ENCODE measurements at places on chromosomes 11 and 22. TPM values are rescaled to one million over a fixed set of nuclear protein-coding genes. Genes with fewer than 3 reads are reported as not detected.

- DNase-seq: no peak
- H3K36me3 ChIP-seq: peaks cover 30% of the 10 kb centered on the region
- no peaks in the 10 kb centered on the region for H3K27me3 ChIP-seq
- no peak overlapping the region for H3K4me3 ChIP-seq
- peaks cover 5% of the 10 kb centered on the region for H3K4me1 ChIP-seq
Measured at GRCh38 chr22:36144886-36145541, 15.5 kb downstream of the APOL3 start.

DNA sequence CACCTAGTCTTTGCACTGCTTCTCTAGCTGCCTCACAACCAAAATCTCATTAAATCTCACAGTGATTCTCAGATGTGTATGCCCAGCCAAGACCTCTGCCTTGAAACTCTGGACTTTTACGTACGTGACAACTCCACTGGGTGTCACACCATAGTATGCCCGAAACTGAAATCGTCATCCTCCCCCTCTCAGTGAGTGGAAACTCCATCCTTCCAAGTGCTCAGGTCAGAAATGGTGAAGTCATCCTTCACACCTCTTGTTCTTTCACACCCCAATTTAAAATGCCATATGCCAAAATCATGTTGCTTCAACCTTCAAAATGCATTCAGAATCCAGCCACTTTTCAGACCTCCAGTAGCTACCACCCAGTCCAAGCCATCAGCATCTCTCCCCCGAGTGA, 42.5 kb downstream of the SFI1 start:
- H3K36me3 ChIP-seq: peaks cover 10% of the 10 kb centered on the region
- H3K27ac ChIP-seq: no peak overlapping the region
- DNase-seq: no peak
- no peak overlapping the region for H3K4me3 ChIP-seq
- H3K4me1 ChIP-seq: peaks cover 5% of the 10 kb centered on the region

DNA sequence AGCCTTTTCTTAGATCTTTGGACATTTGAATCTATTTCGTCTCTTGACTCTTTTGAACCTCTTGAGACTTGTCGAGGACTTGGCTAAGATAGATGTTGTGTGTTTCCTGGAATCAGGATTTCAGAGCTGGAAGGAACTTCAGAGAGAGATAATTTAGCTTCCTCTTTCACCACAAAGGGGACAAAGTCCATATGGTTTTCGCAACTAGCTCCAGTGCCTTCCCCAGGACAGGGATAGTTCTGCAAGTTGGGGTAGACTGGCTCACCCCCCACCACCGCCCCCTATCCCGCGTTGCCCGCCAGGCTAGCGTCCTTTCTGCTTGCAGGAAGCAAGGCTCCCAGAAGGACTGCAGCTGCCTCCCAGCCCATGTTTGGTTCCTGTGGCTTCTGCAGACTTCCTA, 75.7 kb upstream of the MYO18B start:
- H3K27ac ChIP-seq: no peak overlapping the region
- H3K27me3 ChIP-seq: no peaks in the 10 kb centered on the region
- no peaks in the 10 kb centered on the region for H3K4me1 ChIP-seq
- H3K4me3 ChIP-seq: no peak overlapping the region
- no peak for DNase-seq

DNA sequence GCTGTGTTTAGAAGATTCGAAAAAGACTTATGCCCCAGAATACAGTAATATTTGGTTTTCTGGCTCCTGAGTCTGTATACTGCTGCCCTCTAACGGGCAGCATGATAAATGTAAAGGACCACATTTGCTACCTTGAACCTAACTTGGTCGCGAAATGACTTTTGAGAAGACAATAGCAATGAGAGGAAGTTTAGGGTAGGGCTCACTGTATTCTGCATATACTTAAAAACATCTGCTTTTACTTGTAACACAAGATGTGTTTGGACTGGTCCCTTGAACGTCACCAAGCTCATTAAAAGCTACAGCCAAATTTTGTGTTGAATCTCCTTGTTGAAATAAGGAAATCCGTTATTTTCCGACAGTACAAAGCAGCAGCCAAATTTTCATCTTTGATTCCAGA, 309.1 kb downstream of the SWAP70 start:
- H3K4me3 ChIP-seq: no peak overlapping the region
- no peaks in the 10 kb centered on the region for H3K4me1 ChIP-seq
- no peaks in the 10 kb centered on the region for H3K27me3 ChIP-seq
- DNase-seq: peak; percentile 11

DNA sequence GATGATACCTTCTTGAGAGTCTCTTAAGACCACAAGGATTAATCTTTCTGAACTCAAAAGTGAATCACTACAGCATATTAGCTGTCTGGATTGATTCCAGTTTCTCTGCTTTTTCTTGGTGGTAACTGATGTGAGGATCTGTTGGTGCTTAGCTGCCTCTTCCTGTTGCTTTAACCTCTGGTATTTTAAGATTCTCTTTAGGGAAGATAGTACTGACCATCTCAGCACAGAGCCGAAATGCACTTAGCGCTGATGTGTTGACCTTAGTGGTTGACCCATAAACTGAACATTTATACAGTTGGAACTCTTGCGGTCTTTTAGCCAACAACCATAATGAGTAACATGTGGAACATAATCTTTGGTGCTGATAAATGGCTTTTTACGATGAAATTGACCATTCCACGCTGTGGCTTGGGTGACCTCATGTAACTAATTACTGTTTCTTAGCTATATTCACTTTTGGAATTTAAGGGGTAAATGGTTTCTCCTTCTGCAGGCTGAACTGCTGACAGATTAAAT, 33.7 kb downstream of the APLP2 start:
- H3K27ac ChIP-seq: no peak overlapping the region
- no peaks in the 10 kb centered on the region for H3K4me1 ChIP-seq
- H3K4me3 ChIP-seq: no peak overlapping the region
- H3K36me3 ChIP-seq: no peaks in the 10 kb centered on the region
- no peak for DNase-seq
- no peaks in the 10 kb centered on the region for H3K27me3 ChIP-seq

DNA sequence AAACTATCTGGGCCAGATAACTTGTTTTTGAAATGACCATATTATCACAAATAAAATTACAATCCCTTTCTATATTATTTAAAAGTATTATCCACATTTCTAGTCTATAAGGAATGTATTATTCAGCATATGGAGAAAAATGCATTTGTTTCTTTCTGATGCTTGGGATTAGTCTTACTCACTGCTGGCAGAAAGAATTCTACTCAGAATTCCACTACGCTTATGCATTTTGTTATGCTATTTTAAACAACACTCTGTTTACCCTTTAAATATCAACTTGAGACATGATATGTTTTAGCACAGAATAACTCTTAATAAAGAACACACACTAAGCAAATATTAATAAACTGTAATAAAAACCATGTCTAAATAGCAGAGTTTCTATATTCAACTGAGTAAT, 77.6 kb upstream of the ANO3 start:
- H3K36me3 ChIP-seq: no peaks in the 10 kb centered on the region
- H3K4me3 ChIP-seq: no peak overlapping the region
- H3K27me3 ChIP-seq: no peaks in the 10 kb centered on the region
- no peak overlapping the region for H3K27ac ChIP-seq

The CSRP3 gene
- not detected for total RNA-seq

The DGAT2 gene
- total RNA-seq: 0.32 TPM
